ENCODE measurements at places on chromosomes 3 and 15. TPM values are rescaled to one million over a fixed set of nuclear protein-coding genes. Genes with fewer than 3 reads are reported as not detected.

The SERINC4 gene
- not detected for total RNA-seq

The CACNA1D gene
- 0.57 TPM for total RNA-seq

The MSL2 gene
- total RNA-seq, result 6.7 TPM

The ATP2B2 gene
- 0.09 TPM for total RNA-seq

The TP53BP1 gene
- 16.9 TPM for total RNA-seq

All from A549 treated with Mapracorat at 1 μM for 4 hours (cell line).